Activated naive CD4-positive, alpha-beta T cell treated with anti-CD3 and anti-CD28 coated beads, Interleukin-2, amount 10 ng/mL, durations not matched to agents 5 hours and 36 hours (primary cell): ENCODE measurements at places on chromosomes 16 and 17. TPM values are rescaled to one million over a fixed set of nuclear protein-coding genes. Genes with fewer than 3 reads are reported as not detected.

The TSPAN10 gene
- total RNA-seq: 0.48 TPM

The ITGAL gene
- 550 TPM for total RNA-seq

The GAS2L2 gene
- total RNA-seq: not detected

The ITGB3 gene
- 0.60 TPM for total RNA-seq

The OR1A1 gene
- total RNA-seq: not detected

The ENPP7 gene
- 0.10 TPM for total RNA-seq

The JMJD8 gene
- 30.3 TPM for total RNA-seq

The TMEM238L gene
- total RNA-seq: not detected

The ST6GALNAC2 gene
- total RNA-seq: not detected

The NKD1 gene
- 0.73 TPM for total RNA-seq

The KRTAP2-3 gene
- total RNA-seq: not detected

The ZNF423 gene
- total RNA-seq: not detected

The SEZ6L2 gene
- total RNA-seq: not detected

The TBC1D3 gene
- not detected for total RNA-seq

The WFDC1 gene
- 0.40 TPM for total RNA-seq

The MT4 gene
- total RNA-seq: not detected

The TNFRSF13B gene
- total RNA-seq: not detected
